Liver (tissue), 10 donors: ENCODE measurements at places on chromosomes 6 and 20. TPM values are rescaled to one million over a fixed set of nuclear protein-coding genes. Genes with fewer than 3 reads are reported as not detected.

GRCh38 chr6:111866857-111867256 lies 6.4 kb downstream of the FYN start:
- DNase-seq: no peak
- no peaks in the 10 kb centered on the region for H3K4me1 ChIP-seq
- H3K4me3 ChIP-seq: no peak overlapping the region
- no peaks in the 10 kb centered on the region for H3K36me3 ChIP-seq
- H3K27me3 ChIP-seq: no peaks in the 10 kb centered on the region
- no peak overlapping the region for H3K27ac ChIP-seq

- no peak for DNase-seq
- H3K27me3 ChIP-seq: no peaks in the 10 kb centered on the region
- no peaks in the 10 kb centered on the region for H3K4me1 ChIP-seq
- no peaks in the 10 kb centered on the region for H3K36me3 ChIP-seq
- H3K27ac ChIP-seq: no peak overlapping the region
- no peak overlapping the region for H3K4me3 ChIP-seq
These were observed 16.8 kb downstream of the L3MBTL3 start for GRCh38 chr6:130035211-130035610.

GRCh38 chr20:63005862-63006539 lies 763 bp downstream of the BHLHE23 start:
- peaks cover 26% of the 10 kb centered on the region for H3K4me1 ChIP-seq
- H3K36me3 ChIP-seq: no peaks in the 10 kb centered on the region
- H3K27me3 ChIP-seq: peaks cover 23% of the 10 kb centered on the region
- no peak overlapping the region for H3K4me3 ChIP-seq
- DNase-seq: no peak

- H3K36me3 ChIP-seq: no peaks in the 10 kb centered on the region
- peak overlapping the region; percentile 38 for H3K27ac ChIP-seq
- no peak for DNase-seq
- no peaks in the 10 kb centered on the region for H3K4me1 ChIP-seq
These were observed 72.5 kb downstream of the ANKS1A start for GRCh38 chr6:34961574-34961973.

GRCh38 chr20:49344975-49345374 lies 67.1 kb upstream of the ZNFX1 start:
- peak overlapping the region; percentile 12 for H3K27ac ChIP-seq
- no peaks in the 10 kb centered on the region for H3K36me3 ChIP-seq
- no peak overlapping the region for H3K4me3 ChIP-seq
- no peaks in the 10 kb centered on the region for H3K4me1 ChIP-seq
- H3K27me3 ChIP-seq: no peaks in the 10 kb centered on the region

HLA-DQB2 gene
- not detected for polyA plus RNA-seq

DNA sequence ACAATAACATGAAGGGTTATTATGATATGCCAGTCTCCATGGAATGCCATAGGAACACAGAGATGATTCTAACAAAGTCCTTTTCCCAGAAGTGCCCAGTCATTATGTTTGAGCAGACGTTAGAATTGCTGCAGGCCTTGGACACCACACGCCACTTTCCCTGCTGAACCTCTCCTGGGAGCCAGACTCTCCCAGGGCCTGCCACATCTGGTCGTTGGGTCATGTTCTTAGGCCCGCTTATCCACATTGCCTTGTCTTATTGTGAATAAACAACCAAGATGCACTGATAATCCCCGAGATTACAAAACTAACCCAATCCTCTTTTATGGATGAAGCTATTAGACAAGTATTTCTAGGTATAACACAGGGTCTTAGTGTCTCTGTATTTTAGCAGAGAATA lies 276.5 kb upstream of the CITED2 start:
- H3K4me3 ChIP-seq: no peak overlapping the region
- no peak overlapping the region for H3K27ac ChIP-seq
- peaks cover 13% of the 10 kb centered on the region for H3K4me1 ChIP-seq
- no peak for DNase-seq
- H3K27me3 ChIP-seq: no peaks in the 10 kb centered on the region

DNA sequence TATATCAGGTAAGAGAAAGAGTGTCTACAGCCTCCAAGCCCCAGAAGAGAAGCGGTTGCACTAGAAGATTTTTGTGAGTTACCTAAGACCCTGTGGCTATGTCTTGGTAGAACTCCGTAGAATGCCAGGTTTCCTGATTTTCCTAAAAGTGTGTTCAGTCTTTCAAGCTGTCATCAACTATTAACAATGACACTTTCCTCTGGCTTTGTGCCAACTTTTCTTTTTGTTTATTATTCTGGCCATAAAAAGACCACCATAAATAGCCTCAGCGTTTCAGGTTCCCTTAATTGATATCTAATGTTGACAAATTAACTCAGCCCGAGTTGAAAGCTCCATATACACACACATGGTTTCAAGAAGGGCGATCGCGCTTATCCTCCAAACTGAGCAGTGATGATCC lies 1.2 kb downstream of the PAK5 start:
- DNase-seq: no peak
- peaks cover 3% of the 10 kb centered on the region for H3K27me3 ChIP-seq
- H3K4me3 ChIP-seq: no peak overlapping the region
- no peaks in the 10 kb centered on the region for H3K36me3 ChIP-seq
- no peaks in the 10 kb centered on the region for H3K4me1 ChIP-seq

MLN gene
- polyA plus RNA-seq: not detected

- DNase-seq: no peak
- H3K27me3 ChIP-seq: no peaks in the 10 kb centered on the region
- H3K27ac ChIP-seq: no peak overlapping the region
- no peaks in the 10 kb centered on the region for H3K4me1 ChIP-seq
- no peak overlapping the region for H3K4me3 ChIP-seq
These were observed 75.6 kb upstream of the RNF24 start for GRCh38 chr20:4090756-4091489.

DNA sequence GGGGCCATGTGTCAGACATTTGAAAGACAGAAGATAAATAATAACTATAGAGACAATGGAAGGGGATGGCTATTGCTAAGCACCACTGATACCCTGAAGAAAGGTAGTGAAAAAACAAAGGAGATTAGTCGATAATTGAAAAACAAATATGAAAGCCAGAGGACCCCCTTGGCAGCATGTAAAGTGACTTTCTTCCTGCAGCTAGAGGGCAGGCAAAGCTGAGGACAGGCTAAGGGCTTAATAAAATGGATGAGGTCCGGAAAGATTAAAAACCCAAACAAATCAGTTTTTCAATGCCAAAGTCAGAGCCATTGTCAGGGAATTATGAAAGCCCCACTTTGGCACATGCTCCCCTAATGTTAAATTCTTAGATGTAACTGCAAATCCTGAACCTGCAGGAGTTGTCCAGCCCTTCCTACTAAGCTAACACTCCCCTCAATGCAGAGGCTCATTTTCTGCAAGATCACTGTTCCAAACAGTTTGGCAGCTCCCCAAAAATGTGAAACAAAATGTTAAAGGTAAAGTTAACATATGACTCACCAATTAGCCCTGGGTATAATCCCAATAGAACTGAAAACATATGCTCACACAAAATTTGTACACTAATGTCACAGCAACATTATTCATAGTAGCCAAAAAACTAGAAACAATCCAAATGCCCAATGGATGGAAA lies 1177.9 kb downstream of the GRIK2 start:
- H3K27me3 ChIP-seq: no peaks in the 10 kb centered on the region
- no peaks in the 10 kb centered on the region for H3K4me1 ChIP-seq
- H3K4me3 ChIP-seq: no peak overlapping the region
- no peak overlapping the region for H3K27ac ChIP-seq

- H3K4me1 ChIP-seq: peaks cover 5% of the 10 kb centered on the region
- H3K27me3 ChIP-seq: no peaks in the 10 kb centered on the region
- no peak overlapping the region for H3K27ac ChIP-seq
These were observed 33.8 kb downstream of the HDDC2 start for GRCh38 chr6:125267806-125268523.

DNA sequence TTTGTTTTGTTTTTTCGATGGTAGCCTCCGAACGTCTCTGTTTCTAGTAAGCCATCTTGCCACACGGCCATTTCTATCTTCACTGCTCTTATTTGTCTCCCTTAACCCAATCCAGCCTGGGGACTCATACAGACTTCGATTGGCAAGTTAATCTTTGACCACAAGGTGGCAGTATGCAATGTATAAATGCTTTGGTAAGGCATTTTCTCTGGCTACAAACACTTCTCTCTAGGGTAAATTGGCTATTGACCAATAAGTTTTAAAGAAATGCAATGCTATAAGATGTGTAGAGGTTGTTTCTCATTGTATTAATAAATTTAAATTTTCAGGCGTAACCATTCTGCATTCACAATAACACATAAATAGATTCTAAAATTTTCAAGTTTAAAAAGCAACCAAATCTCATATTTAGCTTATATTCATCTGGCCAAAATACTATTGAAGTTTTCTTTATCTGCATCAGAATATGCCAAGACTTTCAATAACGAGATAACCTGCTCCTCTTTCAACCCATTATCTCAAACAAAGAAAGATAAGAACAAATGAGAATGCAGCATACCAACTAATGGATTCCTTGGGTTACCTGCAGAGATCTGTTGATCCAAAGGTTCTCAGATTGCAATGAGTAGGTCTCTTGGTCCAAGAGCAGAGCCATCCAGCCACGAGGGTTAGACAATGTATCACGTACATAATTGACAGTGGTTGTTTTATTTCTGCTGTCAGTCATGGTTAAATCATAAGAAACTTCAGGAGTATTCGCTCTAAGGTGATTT lies 231.9 kb downstream of the PKHD1 start:
- no peaks in the 10 kb centered on the region for H3K27me3 ChIP-seq
- H3K27ac ChIP-seq: no peak overlapping the region
- peaks cover 1% of the 10 kb centered on the region for H3K4me1 ChIP-seq
- no peaks in the 10 kb centered on the region for H3K36me3 ChIP-seq
- DNase-seq: no peak
- no peak overlapping the region for H3K4me3 ChIP-seq

DNA sequence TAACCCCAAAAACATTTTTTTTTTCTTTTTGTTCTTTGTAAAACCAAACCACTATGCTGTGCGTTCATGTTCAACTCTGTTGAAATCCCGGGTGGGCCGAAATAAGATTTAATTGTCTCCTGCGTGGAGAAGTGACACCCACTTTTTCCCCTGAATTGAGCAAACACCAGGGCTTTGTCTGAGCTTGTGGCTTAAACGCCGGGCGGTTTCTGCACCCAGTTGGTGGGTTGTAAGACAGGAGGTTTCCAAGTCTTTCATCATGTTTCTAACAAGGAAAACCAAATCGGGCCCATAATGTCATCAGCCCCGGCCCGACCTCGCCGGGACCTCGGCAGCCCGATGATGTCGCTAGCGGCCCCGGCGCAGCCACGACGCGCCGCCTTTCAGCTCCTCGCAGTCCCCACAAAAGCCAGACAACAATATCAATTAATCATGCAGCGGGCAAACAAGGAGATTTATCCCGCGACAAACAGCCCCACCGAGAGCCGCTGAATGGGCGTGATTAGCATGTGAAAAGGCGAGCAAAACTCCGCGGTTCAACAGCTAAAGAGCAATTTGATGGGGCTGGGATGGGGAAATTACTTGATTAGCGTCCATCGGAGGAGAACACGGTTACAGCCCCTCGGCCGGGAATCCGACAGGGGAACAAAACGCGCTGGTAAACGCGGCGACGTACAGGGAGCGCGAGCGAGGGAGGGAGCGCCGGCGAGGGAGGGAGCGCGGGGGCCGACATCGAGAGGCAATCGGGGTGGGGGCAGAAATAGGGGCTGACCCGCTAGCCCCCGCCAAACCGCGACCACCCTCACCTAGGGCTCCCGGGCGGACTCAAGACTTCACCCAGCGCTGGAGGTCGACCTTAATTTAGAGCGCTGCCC lies 5.3 kb downstream of the LINC00237 start:
- no peaks in the 10 kb centered on the region for H3K36me3 ChIP-seq
- no peak for DNase-seq
- peaks cover 15% of the 10 kb centered on the region for H3K27me3 ChIP-seq
- peak overlapping the region; percentile 47 for H3K4me3 ChIP-seq
- H3K27ac ChIP-seq: no peak overlapping the region

DNA sequence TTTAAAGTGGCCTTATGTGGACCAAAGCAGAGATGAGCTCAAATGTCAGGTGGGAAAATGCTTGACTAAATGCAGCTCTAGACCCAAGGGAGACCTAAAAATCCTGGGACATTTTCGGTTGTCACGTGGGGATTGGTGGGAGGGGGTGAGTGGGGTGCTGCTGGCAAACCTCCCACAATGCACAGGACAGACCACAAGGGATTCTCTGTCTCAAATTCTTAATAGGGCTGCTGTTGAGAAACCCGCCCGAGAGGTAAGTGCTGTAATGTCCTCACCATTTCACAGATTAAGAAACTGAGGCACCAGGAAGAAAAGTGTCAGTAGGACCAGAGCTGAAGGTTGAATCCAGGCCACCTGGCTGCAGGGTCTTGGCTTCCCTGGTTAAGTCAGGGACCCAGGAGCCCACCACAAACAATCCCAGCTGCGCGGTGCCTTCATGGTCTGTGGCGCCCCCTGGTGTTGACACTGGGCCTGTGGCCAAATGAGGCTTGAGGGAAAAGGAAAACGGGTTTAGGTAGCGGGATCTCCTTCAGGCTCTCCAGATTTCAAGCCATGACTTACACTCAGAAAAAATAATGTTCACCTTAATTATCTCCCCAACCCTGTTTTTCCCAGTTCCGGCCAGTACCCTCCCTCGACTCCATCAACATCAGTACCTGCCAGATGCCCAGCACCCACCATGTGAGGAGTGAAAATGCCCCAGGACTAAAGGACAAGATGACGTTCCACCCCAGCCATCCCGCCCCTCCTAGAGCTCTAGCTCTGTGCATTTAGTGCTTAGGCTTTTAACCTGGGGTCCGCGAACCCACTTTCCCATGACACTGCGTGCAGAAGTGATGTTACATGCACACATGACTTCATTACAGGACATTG lies 7.2 kb downstream of the HLA-G start:
- no peak overlapping the region for H3K4me3 ChIP-seq
- no peak overlapping the region for H3K27ac ChIP-seq

CDH4 gene
- polyA plus RNA-seq: 0.03 TPM

DNA sequence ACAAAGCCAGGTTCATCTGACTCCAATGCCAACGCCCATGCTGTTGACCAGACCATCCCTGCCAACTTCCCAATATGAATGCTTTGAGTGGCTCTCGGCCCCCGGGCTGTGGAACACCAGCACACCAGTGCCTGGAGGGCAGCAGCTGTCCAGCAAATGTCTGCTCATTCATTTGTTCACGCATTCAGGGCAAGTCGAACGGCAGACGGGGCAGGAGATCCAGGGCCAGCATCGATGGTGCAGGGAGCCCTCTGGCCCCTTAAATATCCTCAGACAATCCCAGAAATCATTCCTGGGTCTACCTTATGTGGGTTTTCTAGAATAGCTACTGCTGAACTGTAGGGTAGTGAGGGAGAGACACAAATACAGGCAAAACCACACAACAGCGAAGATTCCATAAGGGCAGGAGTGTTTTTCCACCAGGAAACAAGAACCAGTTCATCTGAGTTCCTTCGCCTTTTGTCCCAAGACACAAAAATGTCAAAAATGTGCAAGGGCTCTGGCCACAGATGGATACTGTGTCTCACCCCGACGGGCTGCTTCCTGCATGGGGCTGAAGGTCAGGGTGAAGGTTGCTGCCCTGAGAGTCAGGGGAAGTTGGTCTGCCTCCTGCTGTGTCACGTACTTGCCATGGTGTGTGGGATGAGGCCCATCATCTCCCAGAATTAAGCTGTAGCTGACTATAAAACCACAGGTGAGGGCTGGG lies 15.5 kb downstream of the RIPOR3 start:
- DNase-seq: no peak
- peaks cover 17% of the 10 kb centered on the region for H3K4me1 ChIP-seq
- no peaks in the 10 kb centered on the region for H3K36me3 ChIP-seq
- H3K4me3 ChIP-seq: no peak overlapping the region
- peak overlapping the region; percentile 43 for H3K27ac ChIP-seq
- no peaks in the 10 kb centered on the region for H3K27me3 ChIP-seq

- DNase-seq: no peak
- no peak overlapping the region for H3K27ac ChIP-seq
- H3K27me3 ChIP-seq: no peaks in the 10 kb centered on the region
- H3K4me1 ChIP-seq: no peaks in the 10 kb centered on the region
- H3K4me3 ChIP-seq: no peak overlapping the region
These were observed 166.3 kb upstream of the STXBP5 start for GRCh38 chr6:147037881-147038280.
